Stomach (tissue), 19 donors: ENCODE measurements at places on chromosomes 2 and 18. TPM values are rescaled to one million over a fixed set of nuclear protein-coding genes. Genes with fewer than 3 reads are reported as not detected.

GRCh38 chr2:175363699-175364098 is 182.2 kb upstream of the ATP5MC3 start:
- no peaks in the 10 kb centered on the region for H3K27me3 ChIP-seq
- no peak overlapping the region for H3K4me3 ChIP-seq
- DNase-seq: no peak
- H3K36me3 ChIP-seq: no peaks in the 10 kb centered on the region
- H3K27ac ChIP-seq: no peak overlapping the region

DNA sequence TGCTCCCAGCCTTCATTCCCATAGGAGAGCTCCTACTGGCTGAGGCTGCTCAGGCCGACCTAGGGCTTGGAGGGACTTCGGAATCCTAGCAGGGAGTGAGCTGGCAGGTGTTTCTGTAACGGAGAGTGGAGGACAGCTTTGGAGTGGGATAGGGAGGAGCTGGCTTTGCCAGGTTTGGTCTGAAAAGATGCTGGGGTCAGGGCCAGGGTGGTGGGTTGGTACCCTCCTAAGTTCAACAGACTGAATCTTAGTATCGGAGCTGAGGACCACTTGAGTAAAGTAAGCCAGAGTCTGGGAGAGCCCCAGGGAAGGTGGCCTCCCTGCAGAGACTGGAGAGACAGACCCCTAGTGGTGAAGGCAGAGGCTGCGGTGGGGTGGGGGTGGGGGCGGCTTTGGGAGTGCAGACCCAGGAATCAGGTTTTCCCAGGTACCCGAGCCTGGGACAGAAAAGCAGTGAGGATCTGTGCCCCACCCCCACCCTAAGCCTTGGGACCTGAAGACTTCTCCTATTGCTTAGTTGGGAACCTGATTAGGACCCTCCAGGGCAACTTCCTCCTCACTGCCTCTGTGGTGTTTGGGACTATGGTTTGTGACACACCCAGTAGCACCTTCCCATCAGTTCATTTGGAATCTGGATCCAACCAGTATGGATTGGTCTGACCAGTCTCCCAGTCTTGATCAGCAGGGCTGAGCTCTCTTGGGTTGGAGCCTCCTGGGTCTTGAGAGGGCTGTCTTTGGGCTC is 3.0 kb downstream of the CNNM4 start:
- peak overlapping the region; percentile 60 for H3K4me3 ChIP-seq
- peaks cover 70% of the 10 kb centered on the region for H3K4me1 ChIP-seq
- no peaks in the 10 kb centered on the region for H3K36me3 ChIP-seq
- H3K27ac ChIP-seq: peak overlapping the region; percentile 38
- no peak for DNase-seq
- no peaks in the 10 kb centered on the region for H3K27me3 ChIP-seq

DNA sequence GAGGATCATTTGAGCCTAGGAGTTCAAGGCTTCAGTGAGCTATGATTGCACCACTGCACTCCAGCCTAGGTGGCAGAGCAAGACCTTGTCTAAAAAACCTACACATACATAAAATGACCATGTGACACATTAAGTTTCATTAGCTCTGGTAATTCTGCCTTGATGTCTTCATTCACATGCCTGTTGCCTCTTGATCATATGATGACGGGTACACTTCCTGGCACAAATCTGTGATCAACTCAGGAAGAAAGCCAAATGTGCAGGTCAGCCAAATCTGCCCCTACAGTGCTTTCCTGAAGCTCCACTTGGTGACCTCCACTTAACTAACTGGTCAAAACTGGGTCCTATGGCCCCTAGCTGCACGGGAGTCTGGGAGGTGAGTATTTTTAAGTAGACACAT is 54.4 kb upstream of the B3GNT7 start:
- H3K27me3 ChIP-seq: no peaks in the 10 kb centered on the region
- peaks cover 14% of the 10 kb centered on the region for H3K36me3 ChIP-seq
- no peak overlapping the region for H3K4me3 ChIP-seq
- DNase-seq: no peak

- no peaks in the 10 kb centered on the region for H3K27me3 ChIP-seq
- H3K36me3 ChIP-seq: no peaks in the 10 kb centered on the region
- no peaks in the 10 kb centered on the region for H3K4me1 ChIP-seq
- H3K27ac ChIP-seq: no peak overlapping the region
- H3K4me3 ChIP-seq: no peak overlapping the region
- no peak for DNase-seq
Observed at GRCh38 chr2:182445391-182445965, 18.6 kb upstream of the PDE1A start.

GRCh38 chr18:73983496-73983895 is 164.1 kb downstream of the FBXO15 start:
- H3K27me3 ChIP-seq: no peaks in the 10 kb centered on the region
- no peak overlapping the region for H3K27ac ChIP-seq
- DNase-seq: no peak
- no peaks in the 10 kb centered on the region for H3K36me3 ChIP-seq
- no peaks in the 10 kb centered on the region for H3K4me1 ChIP-seq
- H3K4me3 ChIP-seq: no peak overlapping the region

GRCh38 chr18:78610179-78610578 is 369.4 kb upstream of the SALL3 start:
- H3K36me3 ChIP-seq: no peaks in the 10 kb centered on the region
- no peaks in the 10 kb centered on the region for H3K4me1 ChIP-seq
- H3K27me3 ChIP-seq: no peaks in the 10 kb centered on the region
- H3K4me3 ChIP-seq: no peak overlapping the region
- no peak for DNase-seq
- H3K27ac ChIP-seq: no peak overlapping the region

DNA sequence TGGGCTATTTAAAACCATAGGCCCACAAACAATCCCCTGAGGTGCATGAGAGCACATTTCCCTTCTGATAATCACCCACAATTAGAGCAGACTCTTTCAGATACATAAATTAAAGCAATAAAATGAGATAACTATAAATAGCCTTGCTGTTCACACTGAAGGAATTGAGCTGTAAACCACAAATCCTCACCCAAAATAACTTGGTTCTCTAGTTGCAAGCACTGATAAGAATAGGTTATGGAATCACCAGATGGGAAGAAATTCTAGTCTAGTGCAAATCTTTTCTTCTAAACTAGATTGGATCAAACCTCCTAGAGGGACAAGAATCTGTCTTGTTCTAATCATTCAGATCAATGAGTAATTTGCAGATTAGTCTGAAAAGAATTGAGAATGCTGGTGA is 64.6 kb downstream of the NAB1 start:
- no peaks in the 10 kb centered on the region for H3K27me3 ChIP-seq
- H3K27ac ChIP-seq: no peak overlapping the region
- no peak overlapping the region for H3K4me3 ChIP-seq
- no peaks in the 10 kb centered on the region for H3K36me3 ChIP-seq
- H3K4me1 ChIP-seq: no peaks in the 10 kb centered on the region
- no peak for DNase-seq

DNA sequence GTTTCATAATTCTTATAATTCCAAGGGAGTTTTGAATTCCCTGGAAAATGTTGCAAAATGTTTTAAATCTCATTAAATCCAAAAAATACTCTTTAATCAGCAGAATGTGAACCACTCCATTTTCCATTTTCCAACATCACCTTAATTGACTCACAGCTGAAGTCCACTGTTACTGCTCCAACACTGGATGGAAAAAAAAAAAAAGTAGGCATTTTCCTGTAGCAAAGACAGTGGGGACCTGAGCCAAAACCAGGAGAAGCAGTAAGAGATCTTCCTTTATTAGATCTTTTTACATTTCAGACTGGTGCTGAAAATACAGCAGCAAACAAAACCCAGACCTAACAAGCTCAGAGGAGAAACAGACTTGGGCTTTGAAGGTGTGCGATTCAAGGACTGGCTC is 62.4 kb upstream of the SPATS2L start:
- no peaks in the 10 kb centered on the region for H3K36me3 ChIP-seq
- H3K27ac ChIP-seq: no peak overlapping the region
- H3K4me3 ChIP-seq: no peak overlapping the region
- DNase-seq: no peak
- H3K4me1 ChIP-seq: no peaks in the 10 kb centered on the region
- H3K27me3 ChIP-seq: no peaks in the 10 kb centered on the region

GRCh38 chr2:86297382-86298147 is 39.9 kb downstream of the REEP1 start:
- no peak overlapping the region for H3K4me3 ChIP-seq
- DNase-seq: no peak
- no peaks in the 10 kb centered on the region for H3K36me3 ChIP-seq
- no peaks in the 10 kb centered on the region for H3K27me3 ChIP-seq
- no peaks in the 10 kb centered on the region for H3K4me1 ChIP-seq

DNA sequence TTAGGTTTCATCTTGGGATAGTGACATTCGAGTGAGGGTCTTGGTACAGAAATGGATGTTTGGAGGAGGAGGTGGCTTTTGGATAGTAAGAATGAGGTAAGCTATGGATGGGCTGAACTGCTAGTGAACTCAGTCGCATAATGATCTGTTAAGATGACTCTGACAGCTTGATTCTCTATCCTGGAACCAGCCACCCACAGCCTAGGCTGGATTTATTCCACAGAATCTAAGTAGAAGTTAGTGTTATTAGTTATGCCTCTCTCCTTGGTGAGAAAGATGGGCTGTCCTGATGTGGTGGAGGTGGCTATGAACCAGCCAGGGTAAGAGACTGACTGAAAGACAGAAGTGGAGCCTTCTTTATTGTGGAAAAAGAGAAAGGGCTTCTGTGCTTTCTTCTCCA is 22.4 kb downstream of the IL36A start:
- H3K27me3 ChIP-seq: peaks cover 24% of the 10 kb centered on the region
- no peak overlapping the region for H3K4me3 ChIP-seq
- H3K4me1 ChIP-seq: no peaks in the 10 kb centered on the region
- no peak overlapping the region for H3K27ac ChIP-seq

DNA sequence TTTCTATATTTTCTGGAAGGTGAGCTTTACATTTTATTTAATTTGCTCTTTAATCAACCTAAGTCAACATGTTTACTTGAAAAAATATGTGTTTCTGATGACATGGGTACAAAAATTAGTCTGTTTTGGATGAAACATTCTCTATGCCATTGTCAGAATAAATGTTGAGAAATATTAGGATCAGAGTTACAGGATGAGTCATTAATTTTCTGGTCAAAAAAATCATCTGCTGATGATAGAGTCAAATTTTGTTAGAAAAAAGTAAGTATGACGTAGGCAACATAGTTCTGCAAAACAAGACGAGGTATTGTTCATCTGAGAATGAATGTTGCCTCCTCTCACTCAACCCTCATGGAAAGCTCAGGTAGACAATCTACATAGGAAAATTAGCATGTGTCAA is 107.6 kb upstream of the CAVIN2 start:
- H3K36me3 ChIP-seq: no peaks in the 10 kb centered on the region
- H3K27me3 ChIP-seq: no peaks in the 10 kb centered on the region
- no peak overlapping the region for H3K27ac ChIP-seq
- peaks cover 21% of the 10 kb centered on the region for H3K4me1 ChIP-seq
- H3K4me3 ChIP-seq: no peak overlapping the region
- DNase-seq: no peak

GRCh38 chr18:36401462-36401861 is 103.9 kb downstream of the FHOD3 start:
- no peak overlapping the region for H3K27ac ChIP-seq
- no peaks in the 10 kb centered on the region for H3K36me3 ChIP-seq
- no peaks in the 10 kb centered on the region for H3K27me3 ChIP-seq
- no peaks in the 10 kb centered on the region for H3K4me1 ChIP-seq

DNA sequence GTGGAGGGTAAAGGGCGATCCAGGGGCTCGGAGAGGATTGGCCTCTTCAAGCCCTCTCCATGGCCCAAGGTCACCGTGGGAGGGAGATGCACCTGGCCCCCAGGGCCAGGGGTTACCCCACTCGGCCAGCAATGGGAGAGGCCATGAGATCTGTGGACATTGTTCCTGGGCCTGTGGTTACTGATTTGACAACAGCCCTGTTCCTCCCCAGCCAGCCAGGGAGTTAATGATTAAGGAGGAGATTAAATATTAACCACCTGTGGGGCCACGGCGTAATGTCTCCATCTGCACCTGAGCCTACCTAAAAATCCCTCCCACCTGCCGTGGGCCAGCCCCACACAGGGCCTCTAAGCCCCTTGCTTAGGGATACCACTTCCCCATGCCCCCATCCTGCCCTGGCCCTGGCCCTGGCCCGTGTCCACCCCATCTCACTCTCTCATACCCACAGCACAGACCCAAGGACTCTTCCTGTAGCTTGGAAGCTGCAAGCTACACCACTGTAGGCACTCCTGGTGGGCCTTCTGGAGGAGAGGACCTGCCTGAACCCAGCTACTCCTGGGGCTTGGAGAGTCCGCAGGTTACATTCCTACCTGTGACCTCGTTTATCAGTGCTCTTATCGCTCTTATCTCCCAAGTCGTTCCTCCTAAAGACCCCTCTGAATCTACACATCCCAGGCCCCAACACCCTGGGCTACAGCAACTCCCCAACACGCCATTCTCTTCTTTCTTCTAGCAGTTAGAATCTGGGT is 32.1 kb downstream of the ZFP36L2 start:
- peak overlapping the region; percentile 97 for H3K27ac ChIP-seq
- H3K36me3 ChIP-seq: no peaks in the 10 kb centered on the region
- peaks cover 65% of the 10 kb centered on the region for H3K4me1 ChIP-seq
- H3K4me3 ChIP-seq: no peak overlapping the region

DNA sequence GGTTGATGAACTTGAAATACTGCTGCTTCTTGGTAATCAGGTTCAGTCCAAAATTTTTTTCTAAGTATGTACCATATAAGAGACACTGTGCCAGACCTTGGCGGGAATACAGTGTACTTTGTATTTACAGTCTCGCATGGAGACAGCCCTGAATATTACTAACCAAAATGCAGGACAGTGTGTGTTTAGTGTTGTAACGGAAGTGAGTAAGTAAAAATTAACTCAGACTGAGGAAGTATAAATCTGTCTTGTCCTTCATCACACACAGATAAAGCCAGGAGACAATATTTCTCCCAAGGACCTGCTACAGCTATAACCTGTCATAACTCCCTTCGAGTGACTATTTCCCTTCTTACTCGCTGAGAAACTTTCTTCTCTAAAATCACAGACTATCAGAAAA is 76.9 kb downstream of the ACTR3 start:
- H3K4me1 ChIP-seq: peaks cover 19% of the 10 kb centered on the region
- no peak for DNase-seq
- H3K27me3 ChIP-seq: no peaks in the 10 kb centered on the region
- H3K36me3 ChIP-seq: no peaks in the 10 kb centered on the region
- H3K4me3 ChIP-seq: no peak overlapping the region
- no peak overlapping the region for H3K27ac ChIP-seq

GRCh38 chr2:132729522-132729921 is 59.5 kb upstream of the LYPD1 start:
- no peak overlapping the region for H3K4me3 ChIP-seq
- no peaks in the 10 kb centered on the region for H3K27me3 ChIP-seq
- H3K27ac ChIP-seq: no peak overlapping the region
- no peaks in the 10 kb centered on the region for H3K36me3 ChIP-seq
- H3K4me1 ChIP-seq: no peaks in the 10 kb centered on the region

ZNF385B gene
- total RNA-seq: 41.4 TPM

HJURP gene
- total RNA-seq: 28.3 TPM

EN1 gene
- not detected for total RNA-seq

DNAJC27 gene
- total RNA-seq: 4.9 TPM

EIPR1 gene
- total RNA-seq: 1.2 TPM

KCNG2 gene
- total RNA-seq: not detected

HDLBP gene
- total RNA-seq: 711 TPM

TSPYL6 gene
- not detected for total RNA-seq

PTRHD1 gene
- 15.8 TPM for total RNA-seq

REL gene
- total RNA-seq: 74.1 TPM

KCNF1 gene
- total RNA-seq: not detected
